ENCODE measurements at places on chromosomes 16 and 17.
A peak's percentile ranks its signal among the peaks of the same experiment; 100 is the strongest.

- no peak for DNase-seq
Observed at GRCh38 chr17:79909121-79909520, 69.9 kb upstream of the CBX4 start.

GRCh38 chr17:81115749-81116464 is 49.4 kb upstream of the PVALEF start:
- no peak for DNase-seq

DNA sequence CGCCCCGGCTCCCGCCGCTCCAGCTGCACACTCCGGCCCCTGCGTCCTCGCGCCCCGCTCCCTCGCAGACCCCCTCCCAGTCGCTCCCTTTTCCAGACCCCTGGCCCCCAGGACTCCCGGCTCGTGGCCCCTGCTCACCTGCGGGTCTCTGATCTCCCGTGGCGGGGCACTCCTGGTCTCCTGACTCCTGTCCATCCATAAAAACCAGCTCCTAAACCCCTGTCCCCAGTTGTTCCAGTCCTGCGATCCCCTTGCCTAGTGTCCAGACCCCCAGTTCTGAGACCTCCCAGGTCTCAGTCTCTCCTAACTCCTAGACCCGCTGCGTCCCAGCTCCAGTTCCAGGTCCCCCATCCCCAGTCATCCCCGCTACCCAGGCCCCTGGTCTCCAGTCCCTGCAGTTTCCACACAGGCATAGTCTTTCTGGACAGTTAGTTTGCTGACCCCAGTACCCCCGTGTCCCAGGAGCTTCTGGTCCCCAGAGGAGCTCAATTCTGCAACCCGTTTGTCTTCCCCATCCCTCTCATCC is 379 bp downstream of the SNX29 start:
- no peak for DNase-seq

DNA sequence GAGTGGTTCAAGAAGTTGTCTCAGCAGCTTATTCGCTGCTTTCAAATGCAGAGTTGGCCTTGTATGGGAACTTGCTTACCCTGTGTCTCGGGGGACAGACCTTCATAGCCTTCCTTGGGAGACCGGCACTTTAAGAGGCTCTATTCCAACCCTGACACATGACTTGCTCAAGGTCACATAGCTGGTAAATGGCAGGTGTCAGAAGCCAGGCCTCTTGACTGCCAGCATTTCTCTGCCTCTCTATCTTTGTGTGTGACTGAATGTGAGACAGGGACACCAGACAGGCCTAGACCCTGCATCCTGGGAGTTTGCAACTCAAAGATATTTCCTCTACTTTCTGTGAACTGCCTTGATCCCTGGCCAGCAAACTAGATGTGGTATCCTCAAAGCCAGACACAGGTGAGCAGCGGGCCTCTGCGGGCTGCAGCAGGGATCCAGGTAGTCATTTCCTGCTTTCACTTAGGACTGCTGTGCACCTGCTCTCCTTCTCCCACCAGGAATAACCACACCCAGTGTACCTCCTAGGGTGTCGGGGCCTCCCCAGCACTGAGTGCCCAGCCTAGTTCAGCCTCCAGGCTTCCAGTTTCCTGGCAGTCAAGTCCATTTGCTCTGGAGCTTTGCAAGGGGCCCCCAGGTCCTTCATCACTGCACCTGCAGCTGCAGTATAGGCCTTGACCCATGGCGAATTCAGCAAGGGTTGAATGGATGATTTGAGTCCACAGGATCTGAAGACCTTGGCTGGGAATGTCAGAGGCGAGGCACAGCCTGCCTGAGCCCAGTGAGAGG is 116.6 kb upstream of the TNRC6C start:
- no peak for DNase-seq

- no peak for DNase-seq
Observed at GRCh38 chr17:20085283-20085845, 76.2 kb downstream of the SPECC1 start.

DNA sequence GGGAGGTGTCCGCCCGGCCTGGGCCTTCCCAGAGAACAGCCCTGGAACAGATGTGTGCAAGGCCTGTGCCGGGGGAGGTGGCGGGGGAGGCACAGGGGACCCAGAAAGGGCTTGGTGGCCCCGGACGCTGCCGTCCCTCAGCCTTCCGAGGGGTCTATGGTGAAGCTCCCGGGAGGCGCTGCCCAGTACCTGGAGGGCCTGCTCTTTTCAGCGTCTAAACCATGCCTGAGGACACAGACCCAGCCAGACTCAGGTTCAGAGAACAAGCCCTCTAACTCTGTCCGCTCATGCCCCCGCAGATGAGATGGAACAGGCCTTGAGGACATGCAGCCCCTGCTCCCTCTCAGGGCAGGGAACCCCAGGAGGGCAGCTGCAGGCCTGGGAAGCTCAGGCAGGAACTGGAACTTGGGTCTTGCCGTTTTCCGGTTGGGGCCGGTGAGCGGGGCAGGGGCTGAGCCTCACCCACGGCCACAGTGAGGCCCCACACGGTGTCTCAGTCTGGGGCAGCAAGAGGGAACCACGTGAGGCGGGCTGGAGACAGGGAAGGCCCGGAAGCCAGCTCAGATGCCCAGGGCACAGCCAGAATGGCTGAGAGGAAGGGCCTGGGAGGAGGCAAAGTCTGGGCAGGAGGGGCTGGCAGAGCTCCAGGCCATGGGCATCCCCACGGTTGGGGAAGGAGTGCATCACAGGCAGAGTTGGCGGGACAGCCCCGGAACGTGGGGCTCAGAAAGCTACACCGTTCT is 12.5 kb downstream of the SLC16A3 start:
- no peak for DNase-seq

DNA sequence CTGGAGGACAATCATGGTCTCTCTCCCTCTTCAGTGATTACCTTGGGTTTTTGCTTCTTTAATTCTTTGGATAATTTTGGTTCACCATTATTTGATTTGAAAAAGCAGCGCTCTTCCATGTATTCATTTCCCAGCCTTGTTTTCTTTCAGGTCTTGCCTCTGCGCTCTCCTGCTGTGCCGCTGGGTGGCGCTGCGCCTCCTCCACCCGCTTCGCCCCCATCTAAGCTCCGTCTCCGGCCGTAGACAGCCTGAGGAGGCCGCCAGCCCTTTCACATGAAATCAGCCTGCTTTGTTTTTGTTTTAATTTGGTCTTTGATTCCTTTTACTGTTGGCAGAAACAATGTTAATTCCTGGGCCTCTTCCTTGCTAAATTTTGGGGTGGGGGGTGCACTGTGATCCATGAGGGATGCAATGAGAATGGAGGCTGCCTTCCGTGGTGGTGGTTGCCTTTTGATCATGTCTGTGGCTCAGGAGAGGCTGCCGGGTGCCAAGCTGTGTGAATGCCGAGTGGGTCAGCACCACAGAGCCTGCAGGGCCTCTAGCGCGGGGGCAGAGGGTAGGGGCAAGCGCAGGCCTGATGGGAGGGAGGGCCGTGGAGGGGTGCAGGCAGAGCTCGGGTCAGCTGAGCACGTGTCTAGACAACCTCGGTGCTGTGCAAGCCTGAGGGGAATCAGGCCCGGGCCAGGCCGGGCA is 64.1 kb downstream of the PLD6 start:
- peak; percentile 82 for DNase-seq

GRCh38 chr17:80545499-80545826 is 825 bp downstream of the RPTOR start:
- DNase-seq: no peak

- DNase-seq: no peak
Observed at GRCh38 chr16:84426804-84427203, 58.5 kb downstream of the ATP2C2 start.

DNA sequence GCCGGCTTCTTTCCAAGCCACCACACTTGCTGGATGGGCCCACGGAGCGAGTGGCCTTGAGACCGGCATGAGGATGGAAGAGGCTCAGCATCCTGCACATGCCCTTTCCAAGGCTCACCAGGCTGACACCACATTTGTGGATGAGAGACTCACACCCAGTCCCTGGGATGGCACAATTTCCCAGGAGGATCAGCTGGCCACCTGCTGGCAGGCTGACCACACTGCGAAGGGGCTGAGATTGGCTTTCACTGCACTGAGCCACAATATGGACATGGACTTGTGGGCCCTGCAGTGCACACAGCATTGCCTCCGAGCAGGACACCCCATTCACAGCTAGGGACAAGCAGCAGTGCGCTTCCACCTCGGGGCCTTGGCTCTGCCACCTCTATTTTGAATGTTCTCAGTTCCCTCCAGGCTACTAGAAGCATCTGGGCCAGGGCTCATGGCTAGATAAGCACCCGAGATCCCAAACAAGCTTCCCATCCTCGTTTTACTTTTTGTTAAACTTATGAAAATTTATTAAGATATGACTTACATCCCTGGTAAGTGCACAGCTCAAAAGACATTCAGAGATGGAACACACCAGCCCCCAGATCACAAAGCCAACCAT is 25.3 kb upstream of the KSR1 start:
- peak; percentile 54 for DNase-seq

GRCh38 chr17:72452286-72453173 is 331.7 kb downstream of the SOX9 start:
- DNase-seq: no peak

- DNase-seq: no peak
Observed at GRCh38 chr17:82907797-82908542, 68.1 kb upstream of the ZNF750 start.

DNA sequence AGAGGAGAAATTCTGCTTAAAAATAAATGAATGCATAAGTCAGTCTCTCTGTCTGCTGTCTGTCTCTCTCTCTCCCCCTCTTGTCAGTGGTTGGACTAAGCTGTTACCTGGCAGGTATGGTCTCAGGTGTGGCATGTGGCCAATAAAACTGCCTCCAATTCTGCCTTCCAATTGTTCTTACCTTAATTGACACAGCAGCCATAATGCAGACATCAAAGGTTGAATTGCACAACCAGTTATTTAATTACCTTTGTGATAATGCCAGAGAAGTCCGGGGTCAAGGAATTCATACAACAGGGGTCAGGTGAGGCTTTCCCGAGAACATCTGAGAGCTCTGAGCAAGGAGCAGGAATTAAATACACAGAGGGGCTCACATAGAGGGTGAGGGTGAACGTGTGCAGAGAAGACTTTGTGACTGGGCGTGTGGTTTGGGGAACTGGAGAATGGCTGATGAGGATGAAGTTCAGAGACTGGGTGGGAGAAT is 78.8 kb upstream of the CDYL2 start:
- DNase-seq: no peak

DNA sequence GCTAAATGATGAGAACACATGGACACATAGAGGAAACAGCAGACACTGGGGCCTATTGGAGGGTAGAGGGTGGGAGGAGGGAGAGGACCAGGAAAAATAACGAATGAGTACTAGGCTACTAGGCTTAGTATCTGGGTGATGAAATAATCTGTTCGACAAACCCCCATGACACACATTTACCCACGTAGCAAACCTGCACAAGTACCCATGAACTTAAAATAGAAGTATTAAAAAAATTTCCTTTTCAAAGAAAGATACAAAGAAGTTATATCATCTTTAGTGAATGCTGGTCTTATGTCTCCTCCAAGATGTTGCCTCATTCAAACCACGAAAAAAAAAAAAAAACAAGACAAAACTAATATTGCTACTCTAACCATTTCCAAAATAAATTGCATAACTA is 31.7 kb downstream of the MBTD1 start:
- no peak for DNase-seq

GRCh38 chr16:7270006-7270405 is 62.6 kb upstream of the RBFOX1 start:
- DNase-seq: no peak

- DNase-seq: no peak
Observed at GRCh38 chr17:81867170-81867990, 3.8 kb downstream of the ARHGDIA start.

DNA sequence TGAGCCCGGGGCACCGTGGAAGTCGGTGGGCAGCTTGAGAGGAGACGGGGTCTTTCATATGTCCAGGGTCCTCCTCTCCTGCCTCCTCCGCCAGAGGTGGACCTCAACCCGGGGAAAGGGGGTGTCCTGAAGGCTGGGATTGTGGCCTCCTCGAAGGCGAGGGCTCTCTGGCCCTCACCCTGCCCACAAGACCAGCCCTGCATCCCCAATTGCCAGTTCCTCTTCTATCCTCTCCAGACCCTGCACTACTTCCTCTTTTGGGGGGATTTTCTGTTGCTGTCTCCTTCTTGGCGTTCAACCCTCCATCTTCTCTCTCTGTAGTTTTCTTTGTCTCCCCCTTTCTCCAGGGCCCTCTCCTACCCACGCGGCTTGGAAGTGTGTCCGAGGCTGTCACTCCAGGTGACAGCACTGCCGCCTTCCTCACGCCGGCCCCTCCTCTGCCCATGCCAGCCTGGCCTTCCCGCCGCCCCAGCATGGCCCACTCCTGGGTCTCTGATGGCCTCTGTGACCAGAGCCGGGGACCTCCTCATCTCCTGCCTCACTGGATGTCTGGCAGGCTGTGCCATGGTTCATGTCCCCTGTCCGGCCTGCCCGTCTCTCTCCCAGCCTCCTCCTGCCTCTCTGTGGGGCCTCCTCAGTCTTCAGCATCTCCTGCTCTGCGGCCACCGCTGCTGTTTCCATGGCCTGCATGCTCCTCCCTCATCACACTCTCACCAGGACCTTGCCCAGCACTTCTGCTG is 2.4 kb upstream of the ITGAX start:
- no peak for DNase-seq

DNA sequence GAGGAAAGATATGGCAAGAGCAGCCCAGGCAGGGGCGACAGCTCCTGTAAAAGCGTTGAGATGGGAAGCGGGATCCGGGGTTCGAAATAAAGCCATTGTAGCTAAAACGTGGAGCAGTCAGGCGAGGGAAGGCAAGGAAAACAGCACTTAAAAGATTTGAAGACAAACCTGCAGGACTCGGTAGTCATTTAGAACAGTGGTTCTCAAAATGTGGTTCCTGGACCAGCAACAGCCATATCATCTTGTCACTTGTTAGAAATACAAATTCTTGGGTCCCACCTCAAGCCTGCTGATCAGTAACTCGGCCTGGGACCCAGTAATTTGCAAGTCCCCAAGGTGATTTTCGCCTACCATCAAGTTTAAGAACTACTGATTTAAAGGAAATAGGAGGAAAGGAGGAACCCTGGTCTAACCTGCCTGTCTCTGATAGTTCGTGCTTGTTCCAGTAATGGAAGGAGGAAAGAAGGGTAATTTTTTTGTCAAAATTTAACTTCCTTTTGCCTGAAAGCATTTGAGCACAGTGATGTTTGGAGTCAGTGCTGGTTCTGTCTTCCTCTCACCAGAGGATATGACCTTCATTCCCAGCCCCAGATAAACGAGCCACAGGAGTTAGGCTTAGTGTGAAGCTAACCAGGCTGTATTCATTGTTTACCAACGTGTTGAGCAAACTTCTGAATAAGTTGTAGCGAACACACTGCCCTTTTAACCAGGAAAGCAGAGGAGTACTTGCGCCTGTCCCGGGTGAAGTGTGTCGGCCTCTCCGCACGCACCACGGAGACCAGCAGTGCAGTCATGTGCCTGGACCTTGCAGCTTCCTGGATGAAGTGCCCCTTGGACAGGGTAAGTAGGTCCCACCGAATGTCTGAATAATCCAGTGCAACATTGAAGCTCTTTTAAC is 1.1 kb downstream of the ORC6 start:
- DNase-seq: peak; percentile 25

- peak; percentile 37 for DNase-seq
Observed at GRCh38 chr17:63838631-63839171, 3.8 kb downstream of the SMARCD2 start.

GRCh38 chr17:42541041-42541833 is 5.2 kb downstream of the NAGLU start:
- no peak for DNase-seq

DNA sequence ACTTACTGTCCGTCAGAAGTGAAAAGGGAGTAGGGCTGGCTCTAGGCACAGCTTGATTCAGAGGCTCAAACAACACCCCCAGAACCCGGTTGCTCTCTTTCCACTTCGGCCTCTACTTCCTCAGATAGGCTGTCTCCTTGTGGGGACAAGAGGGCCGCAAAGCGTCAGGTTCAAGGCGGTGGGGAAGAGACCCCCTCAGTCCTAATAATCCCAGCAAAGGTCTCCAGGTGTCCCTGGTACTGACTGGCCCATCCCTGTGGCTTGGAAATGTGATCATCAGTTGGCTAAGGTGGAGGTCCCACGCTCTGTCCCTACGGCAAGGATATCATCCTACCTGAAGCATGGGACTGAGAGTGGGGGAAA is 26.0 kb downstream of the NGFR start:
- DNase-seq: no peak
